Smooth muscle cell of the umbilical artery (primary cell): ENCODE measurements at places on chromosomes 1 and 21. TPM values are rescaled to one million over a fixed set of nuclear protein-coding genes. Genes with fewer than 3 reads are reported as not detected.

CFAP45 gene
- total RNA-seq, result under 0.01 and 0.55 TPM in 2 replicates

DCST1 gene
- total RNA-seq, result not detected in 2 replicates

S100A5 gene
- total RNA-seq, result not detected in 2 replicates

TPTE gene
- total RNA-seq, result not detected in 2 replicates

SLC35F3 gene
- 0.09 and 0.30 TPM in 2 replicates for total RNA-seq

EXOSC10 gene
- 28.8 and 40.3 TPM in 2 replicates for total RNA-seq

B3GALT2 gene
- total RNA-seq, result 0.37 and 0.89 TPM in 2 replicates

SPRR1B gene
- not detected in 2 replicates for total RNA-seq

LCE1D gene
- not detected in 2 replicates for total RNA-seq

ETV3 gene
- total RNA-seq, result 12.5 and 18.2 TPM in 2 replicates

AMPD1 gene
- not detected in 2 replicates for total RNA-seq

FMOD gene
- total RNA-seq, result 7.3 and 48.1 TPM in 2 replicates

SLC6A17 gene
- total RNA-seq, result under 0.01 and 0.60 TPM in 2 replicates

AKR7A3 gene
- total RNA-seq, result 0.28 and 0.30 TPM in 2 replicates

KRTAP19-3 gene
- not detected in 2 replicates for total RNA-seq

JAM2 gene
- total RNA-seq, result 1.5 and 1.9 TPM in 2 replicates

FAM72B gene
- total RNA-seq, result 0.30 and 2.5 TPM in 2 replicates

OR2L8 gene
- total RNA-seq, result not detected in 2 replicates

OR2G6 gene
- total RNA-seq, result not detected in 2 replicates

IL19 gene
- not detected in 2 replicates for total RNA-seq

OR6K3 gene
- not detected in 2 replicates for total RNA-seq

IQCC gene
- total RNA-seq, result 0.97 and 2.1 TPM in 2 replicates

S100A9 gene
- total RNA-seq, result not detected in 2 replicates

LDLRAD2 gene
- under 0.01 and 0.05 TPM in 2 replicates for total RNA-seq

LRRC7 gene
- 0.46 TPM in 1 of 2 replicates, not detected in the other for total RNA-seq

MSH4 gene
- total RNA-seq, result 0.46 and 0.59 TPM in 2 replicates

CFHR5 gene
- total RNA-seq, result not detected in 2 replicates

KRTAP10-1 gene
- not detected in 2 replicates for total RNA-seq

TIE1 gene
- 1.2 and 9.2 TPM in 2 replicates for total RNA-seq

DIO1 gene
- total RNA-seq, result not detected in 2 replicates

PTPN7 gene
- total RNA-seq, result not detected in 2 replicates

DNAJC28 gene
- total RNA-seq, result 1.7 and 2.4 TPM in 2 replicates

MRPL20 gene
- 53.1 and 68.6 TPM in 2 replicates for total RNA-seq

UBE2J2 gene
- 33.9 and 43.6 TPM in 2 replicates for total RNA-seq

PRRC2C gene
- total RNA-seq, result 45.4 and 82.6 TPM in 2 replicates

BARHL2 gene
- total RNA-seq, result not detected in 2 replicates

ZFP69B gene
- total RNA-seq, result 3.9 and 8.2 TPM in 2 replicates

S100A1 gene
- under 0.01 TPM in 1 of 2 replicates, not detected in the other for total RNA-seq

ATP1A4 gene
- not detected in 2 replicates for total RNA-seq

GBP3 gene
- total RNA-seq, result 7.1 and 49.6 TPM in 2 replicates
